Activated CD8-positive, alpha-beta T cell treated with anti-CD3 and anti-CD28 coated beads, Interleukin-2, amount 10 ng/mL, durations not matched to agents 7 days and 5 days (primary cell): ENCODE measurements at places on chromosomes 13 and 19. TPM values are rescaled to one million over a fixed set of nuclear protein-coding genes. Genes with fewer than 3 reads are reported as not detected.
A peak's percentile ranks its signal among the peaks of the same experiment; 100 is the strongest.

The OR4F17 gene
- not detected for total RNA-seq

GRCh38 chr13:48749699-48750473 is 96.2 kb downstream of the CYSLTR2 start:
- peak; percentile 58 for DNase-seq

The ZNF880 gene
- total RNA-seq = 17.6 TPM

GRCh38 chr19:1025960-1026782 is at the start of gene CNN2:
CNN2 (plus strand) TSS chr19:1026608; CDS start chr19:1026662, 54 bp downstream.
- peak; percentile 74 for DNase-seq

DNA sequence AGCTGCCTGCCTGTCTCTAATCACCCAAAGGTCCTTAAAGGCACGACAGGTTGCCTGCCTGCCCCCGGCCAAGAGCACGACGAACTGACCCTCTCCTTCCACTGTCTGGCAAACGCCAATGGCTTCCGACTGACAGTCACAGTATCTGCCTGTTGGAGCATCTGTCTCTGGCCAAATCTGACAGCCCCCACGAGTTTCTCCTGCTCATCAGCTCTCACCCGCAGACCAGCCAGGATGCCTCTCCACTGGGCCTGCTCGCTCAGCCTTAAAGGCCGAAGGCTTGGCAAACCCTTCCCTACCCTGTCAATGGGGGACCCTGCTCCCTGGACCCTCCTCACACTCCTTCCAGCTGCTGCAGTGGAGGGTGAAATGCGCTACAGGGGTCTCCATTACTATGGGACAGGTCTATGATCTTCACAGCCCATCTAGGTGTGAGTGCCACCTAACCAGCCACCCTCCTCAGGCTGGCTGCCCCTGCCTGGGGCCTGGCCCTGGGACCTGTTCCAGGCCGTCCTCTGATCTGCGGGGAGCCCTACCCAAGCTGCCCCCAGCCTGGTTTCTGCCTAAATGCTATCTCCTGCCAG is 932 bp downstream of the FAM83E start:
- peak; percentile 23 for DNase-seq

The SLC6A16 gene
- 3.4 TPM for total RNA-seq

GRCh38 chr13:87677043-87677495 is 5.9 kb downstream of the SLITRK5 start:
- DNase-seq = no peak

The CABP5 gene
- not detected for total RNA-seq

DNA sequence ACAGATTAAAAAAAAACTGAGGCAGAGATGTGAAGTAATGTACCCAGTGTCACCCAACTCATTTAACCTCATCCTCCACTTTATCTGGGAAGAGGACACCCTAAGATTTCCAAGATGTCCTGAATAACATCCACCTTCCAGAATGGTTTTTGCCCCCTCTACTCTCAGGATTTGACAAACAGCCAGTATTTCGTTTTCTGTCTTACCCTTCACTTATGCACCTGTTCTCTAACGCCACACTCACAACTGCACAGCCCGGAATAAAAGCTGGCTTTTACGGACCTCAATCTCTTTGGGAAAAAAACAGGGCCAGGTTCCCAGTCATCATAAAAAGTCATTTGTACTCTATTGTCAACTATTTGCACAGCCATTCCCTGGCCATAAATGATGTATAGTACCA is 21.2 kb upstream of the CEACAM6 start:
- DNase-seq = no peak

DNA sequence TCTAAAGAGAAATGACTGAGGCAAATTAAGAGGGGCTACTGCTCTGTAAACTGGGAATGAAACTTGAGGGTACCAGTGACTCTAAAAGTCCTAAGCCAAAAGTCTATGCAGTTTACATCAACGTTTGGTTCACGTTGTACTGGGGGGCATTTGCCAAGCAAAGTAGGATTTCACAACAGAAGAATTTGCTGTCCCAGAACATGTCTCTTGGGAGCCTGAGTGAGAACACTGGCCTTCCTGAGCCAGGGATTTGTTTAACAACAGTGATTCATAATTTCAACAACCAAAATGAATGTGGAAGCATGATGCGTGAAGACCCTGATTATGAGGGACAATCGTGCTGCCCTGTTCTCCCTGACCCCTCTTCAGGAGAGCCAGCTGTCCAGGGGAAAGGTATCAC is 178.0 kb downstream of the OXGR1 start:
- DNase-seq = no peak

- DNase-seq = peak; percentile 25
Observed at GRCh38 chr13:43785650-43786471, 911 bp downstream of the ENOX1 start.

DNA sequence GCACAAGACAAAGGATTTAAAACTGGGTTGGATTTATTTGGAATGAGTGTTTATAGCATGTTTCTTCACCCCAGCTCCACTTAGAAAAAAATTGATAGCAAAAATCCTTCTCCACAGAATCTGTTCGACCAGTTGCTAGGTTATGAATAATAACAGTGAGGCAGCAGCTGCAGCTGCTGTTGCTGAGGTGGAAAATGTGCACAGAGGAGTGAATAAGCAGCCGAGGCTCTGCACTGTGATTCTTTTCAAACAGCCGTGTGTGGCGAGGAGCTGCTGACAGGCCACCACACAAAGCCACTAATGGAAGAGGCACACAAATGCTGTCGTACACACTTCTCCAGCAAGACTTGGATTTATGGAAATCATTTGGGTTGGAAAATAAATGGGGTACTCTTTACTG is 6.4 kb upstream of the RASL11A start:
- DNase-seq = no peak

DNA sequence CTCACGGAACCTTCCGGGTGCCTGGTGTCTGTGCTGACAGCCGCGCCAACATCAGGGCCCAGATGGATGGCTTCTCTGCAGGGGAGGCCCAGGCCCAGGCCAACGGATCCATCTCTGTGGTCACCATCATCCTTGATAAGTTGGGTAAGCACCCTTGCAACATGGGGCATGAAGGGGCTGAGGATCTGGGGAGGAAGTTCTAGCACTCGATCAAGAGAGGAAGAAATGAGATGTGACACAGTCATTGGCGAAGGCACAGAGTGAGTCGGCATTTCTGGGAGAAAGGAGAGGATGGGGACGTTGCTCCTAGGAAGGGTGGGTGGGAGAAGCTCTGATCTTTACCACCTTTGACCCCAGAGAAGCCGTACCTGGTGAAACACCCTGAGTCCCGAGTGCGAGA is 4.4 kb downstream of the CILP2 start:
- no peak for DNase-seq

DNA sequence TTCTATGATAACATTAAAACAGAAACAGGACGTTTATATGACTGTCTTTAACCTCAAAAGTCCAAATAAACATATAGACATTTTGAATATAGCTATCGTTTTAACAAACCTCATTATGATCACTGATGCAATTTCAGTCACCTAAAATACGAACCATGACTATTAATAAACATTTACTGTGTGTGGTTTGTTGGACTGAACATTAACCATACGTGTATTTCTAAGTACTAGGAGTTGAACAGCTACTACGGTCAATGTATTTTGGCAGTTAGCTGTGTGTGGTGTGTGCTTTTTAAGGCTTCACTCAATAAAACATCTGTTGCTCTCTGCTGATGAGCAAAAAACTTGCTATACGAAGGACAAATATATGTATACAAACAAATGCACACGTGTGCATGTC is 281.4 kb downstream of the ABCC4 start:
- DNase-seq = no peak

The MEIOSIN gene
- total RNA-seq = not detected

DNA sequence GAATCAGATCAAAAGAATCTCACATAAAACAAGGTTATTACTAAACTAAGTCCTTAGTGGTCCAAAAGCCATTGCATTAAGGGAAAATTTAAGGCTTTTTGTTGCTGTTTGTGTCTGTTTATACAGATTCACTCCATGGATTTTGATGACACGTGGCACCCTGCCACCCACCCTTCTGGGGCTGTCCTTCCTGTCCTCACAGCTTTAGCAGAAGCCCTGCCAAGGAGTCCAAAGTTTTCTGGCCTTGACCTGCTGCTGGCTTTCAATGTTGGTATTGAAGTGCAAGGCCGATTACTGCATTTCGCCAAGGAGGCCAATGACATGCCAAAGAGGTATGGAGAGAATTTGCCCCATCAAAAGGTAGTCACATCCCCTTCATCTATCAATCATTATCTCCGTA is 6.9 kb downstream of the ACOD1 start:
- no peak for DNase-seq

The AZU1 gene
- total RNA-seq = not detected

DNA sequence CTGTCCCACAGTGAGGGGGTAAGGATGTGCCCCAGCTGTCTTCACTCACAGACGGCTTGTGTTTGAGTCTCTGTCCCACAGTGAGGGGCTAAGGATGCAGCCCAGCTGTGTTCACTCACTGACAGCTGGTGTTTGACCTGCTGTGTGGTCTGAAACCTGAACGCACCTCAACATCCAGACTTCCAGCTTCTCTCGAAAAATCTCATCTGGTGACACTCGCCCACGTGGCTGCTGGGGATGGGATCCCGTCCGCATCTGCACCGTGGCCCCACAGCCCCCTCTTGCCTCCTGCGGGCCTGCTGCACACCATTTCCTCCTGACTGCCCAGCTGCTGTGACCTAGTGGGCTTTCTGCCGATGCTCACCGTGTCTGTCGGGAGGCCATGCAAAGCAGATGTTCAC is 27.3 kb downstream of the CHAF1A start:
- no peak for DNase-seq
